ENCODE measurements at places on chromosomes 2 and 18. TPM values are rescaled to one million over a fixed set of nuclear protein-coding genes. Genes with fewer than 3 reads are reported as not detected.

DNA sequence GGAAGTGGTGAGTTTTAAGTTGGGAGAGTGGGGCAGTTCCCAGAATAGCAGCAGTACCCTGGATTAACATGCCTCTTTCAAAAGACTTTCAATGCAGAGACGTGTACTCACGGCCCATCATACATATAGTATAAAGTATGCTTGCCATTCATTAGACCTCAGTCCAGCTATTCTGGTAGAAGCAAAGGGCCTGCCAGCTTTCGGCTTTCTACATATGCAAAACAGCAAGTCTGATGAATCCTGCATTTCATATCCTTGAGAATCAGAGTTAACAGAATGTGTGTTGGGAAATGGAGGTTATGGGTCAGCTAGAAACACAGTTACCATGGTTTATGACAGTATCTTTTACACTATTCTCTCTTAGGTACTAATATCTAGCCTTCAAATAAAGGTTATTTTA, 27.5 kb downstream of the SATB2 start:
- H3K27me3 ChIP-seq = no peaks in the 10 kb centered on the region
- H3K4me3 ChIP-seq = no peak overlapping the region
- no peaks in the 10 kb centered on the region for H3K4me1 ChIP-seq

The KCNG2 gene
- total RNA-seq = not detected

GRCh38 chr2:62589691-62590356, 83.8 kb upstream of the TMEM17 start:
- DNase-seq = no peak
- no peaks in the 10 kb centered on the region for H3K36me3 ChIP-seq
- no peak overlapping the region for H3K27ac ChIP-seq
- peaks cover 34% of the 10 kb centered on the region for H3K4me1 ChIP-seq
- no peaks in the 10 kb centered on the region for H3K27me3 ChIP-seq

DNA sequence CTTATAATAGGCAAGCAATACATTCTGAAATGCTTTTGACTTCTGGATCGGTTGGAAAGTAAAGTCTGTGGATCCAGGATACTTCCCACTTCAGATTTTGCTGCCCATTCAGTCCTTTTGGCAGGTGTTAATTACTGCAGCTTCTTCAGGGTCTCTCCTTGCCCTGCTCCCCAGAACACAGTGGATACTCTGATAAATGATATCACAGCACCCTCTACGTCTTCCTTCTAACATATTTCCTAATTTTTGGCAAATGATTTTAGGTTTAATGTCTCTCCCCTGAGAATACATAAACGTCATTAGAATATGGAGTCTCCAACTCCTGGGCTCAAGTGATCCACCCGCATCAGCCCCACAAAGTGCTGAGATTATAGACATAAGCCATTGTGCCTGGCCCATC, 249.8 kb downstream of the NYAP2 start:
- no peak for DNase-seq
- no peak overlapping the region for H3K27ac ChIP-seq
- no peak overlapping the region for H3K4me3 ChIP-seq
- H3K27me3 ChIP-seq = no peaks in the 10 kb centered on the region
- H3K4me1 ChIP-seq = no peaks in the 10 kb centered on the region
- H3K36me3 ChIP-seq = no peaks in the 10 kb centered on the region

GRCh38 chr2:238691596-238692491, 156.0 kb upstream of the TWIST2 start:
- H3K4me3 ChIP-seq = no peak overlapping the region
- no peaks in the 10 kb centered on the region for H3K27me3 ChIP-seq
- DNase-seq = peak; percentile 74
- no peaks in the 10 kb centered on the region for H3K36me3 ChIP-seq
- H3K27ac ChIP-seq = no peak overlapping the region

DNA sequence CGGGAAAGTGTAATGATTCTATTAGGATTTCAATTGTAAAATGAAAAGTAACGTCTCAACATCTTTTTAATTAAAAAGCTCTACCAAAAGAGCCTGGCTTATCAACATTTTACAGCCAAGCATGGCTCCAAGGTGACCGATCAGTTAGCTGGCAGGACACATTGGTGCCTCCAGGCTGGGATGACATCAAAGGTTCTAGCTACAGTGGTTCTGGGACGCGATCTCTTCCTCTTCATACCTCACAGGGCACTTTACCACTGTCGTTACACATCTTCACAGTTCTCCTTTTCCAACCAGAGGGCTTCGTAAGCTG, 693 bp downstream of the ORC2 start:
- DNase-seq = no peak
- no peaks in the 10 kb centered on the region for H3K36me3 ChIP-seq
- no peaks in the 10 kb centered on the region for H3K27me3 ChIP-seq
- peak overlapping the region; percentile 72 for H3K4me3 ChIP-seq
- peak overlapping the region; percentile 94 for H3K27ac ChIP-seq
- H3K4me1 ChIP-seq = peaks cover 27% of the 10 kb centered on the region

The C2orf15 gene
- total RNA-seq = not detected

- no peak overlapping the region for H3K4me3 ChIP-seq
- no peaks in the 10 kb centered on the region for H3K36me3 ChIP-seq
- H3K27me3 ChIP-seq = no peaks in the 10 kb centered on the region
- H3K4me1 ChIP-seq = peaks cover 9% of the 10 kb centered on the region
- DNase-seq = no peak
These were observed 54.9 kb upstream of the MAP2 start for GRCh38 chr2:209368914-209369313.

DNA sequence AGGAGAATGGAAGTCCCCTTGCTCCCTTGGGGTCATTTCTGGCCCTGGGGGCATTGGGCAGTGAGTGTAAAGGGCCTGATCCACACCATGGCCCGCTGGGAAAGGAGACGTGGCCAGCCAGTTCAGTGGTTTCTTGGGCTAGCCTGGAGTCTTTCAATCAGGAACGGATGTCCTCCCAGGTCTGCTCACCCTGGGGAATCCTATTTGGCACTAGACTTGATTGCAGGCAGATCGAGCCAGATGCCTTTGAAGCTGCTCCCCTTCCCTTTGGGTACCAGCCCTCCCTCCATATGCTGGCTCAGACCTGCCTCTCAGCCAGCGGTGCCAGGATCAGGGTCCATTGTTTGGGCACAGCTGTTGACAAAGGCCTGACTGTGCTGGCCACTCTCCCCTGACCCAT, 11.0 kb downstream of the FBLN7 start:
- H3K27me3 ChIP-seq = no peaks in the 10 kb centered on the region
- H3K4me1 ChIP-seq = no peaks in the 10 kb centered on the region
- H3K36me3 ChIP-seq = no peaks in the 10 kb centered on the region
- H3K4me3 ChIP-seq = no peak overlapping the region

The VPS4B gene
- 32.1 TPM for total RNA-seq

GRCh38 chr2:58788402-58788801, 547.3 kb upstream of the FANCL start:
- H3K4me1 ChIP-seq = no peaks in the 10 kb centered on the region
- no peaks in the 10 kb centered on the region for H3K36me3 ChIP-seq
- no peak for DNase-seq
- H3K27ac ChIP-seq = no peak overlapping the region
- H3K4me3 ChIP-seq = no peak overlapping the region
- no peaks in the 10 kb centered on the region for H3K27me3 ChIP-seq

DNA sequence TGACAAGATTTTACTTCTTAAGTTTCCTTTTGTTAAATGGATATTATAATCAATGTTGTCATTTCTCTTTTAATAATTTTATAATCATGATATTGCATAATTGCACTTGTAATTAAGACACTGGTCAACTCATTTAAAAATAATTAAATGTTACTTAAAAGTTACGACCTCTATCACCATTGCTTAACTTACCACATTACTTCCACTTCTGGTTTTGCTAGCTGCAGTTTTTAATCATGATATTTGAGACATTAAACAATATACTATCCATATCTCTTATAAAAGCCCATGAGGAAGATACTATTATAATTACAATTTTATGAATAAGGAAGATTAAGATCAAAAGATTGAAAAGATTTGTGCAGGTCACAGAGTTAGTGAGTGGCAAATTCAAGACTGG, 502.0 kb downstream of the RNF144A start:
- H3K36me3 ChIP-seq = no peaks in the 10 kb centered on the region
- no peak overlapping the region for H3K27ac ChIP-seq
- no peak overlapping the region for H3K4me3 ChIP-seq

The TOGARAM2 gene
- 0.71 TPM for total RNA-seq

The MC2R gene
- not detected for total RNA-seq
